ENCODE measurements at places on chromosomes 2 and 18.

DNA sequence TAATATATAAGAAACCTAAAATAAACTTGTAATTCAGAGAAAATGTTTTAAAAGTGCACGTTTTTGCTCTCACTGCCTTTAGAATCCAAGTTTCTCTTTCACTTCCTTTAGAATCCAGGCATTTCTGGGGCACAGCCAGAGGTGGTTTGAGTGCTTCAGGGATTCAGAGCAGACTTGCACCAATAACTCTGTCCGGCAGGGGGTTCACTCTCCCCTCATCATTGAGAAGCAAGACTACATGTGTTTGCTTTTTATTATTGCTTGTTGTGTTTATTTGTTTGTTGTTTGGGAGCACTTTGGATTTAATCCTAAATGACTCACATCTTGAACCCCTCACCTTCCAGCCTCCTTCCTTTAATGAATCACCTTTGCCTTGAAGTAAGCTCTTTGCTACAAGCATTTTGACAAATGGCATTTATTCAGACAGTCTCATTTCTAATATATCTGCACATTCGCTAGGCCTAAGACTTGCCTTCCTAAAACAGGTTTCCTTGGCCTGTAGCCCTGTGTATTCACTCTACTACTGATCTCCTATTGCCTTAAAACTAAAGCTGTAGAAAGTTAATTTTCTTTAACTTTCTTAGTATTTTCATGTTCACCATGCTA lies 233.5 kb upstream of the ATP5MC3 start:
- peak; percentile 21 for DNase-seq

DNA sequence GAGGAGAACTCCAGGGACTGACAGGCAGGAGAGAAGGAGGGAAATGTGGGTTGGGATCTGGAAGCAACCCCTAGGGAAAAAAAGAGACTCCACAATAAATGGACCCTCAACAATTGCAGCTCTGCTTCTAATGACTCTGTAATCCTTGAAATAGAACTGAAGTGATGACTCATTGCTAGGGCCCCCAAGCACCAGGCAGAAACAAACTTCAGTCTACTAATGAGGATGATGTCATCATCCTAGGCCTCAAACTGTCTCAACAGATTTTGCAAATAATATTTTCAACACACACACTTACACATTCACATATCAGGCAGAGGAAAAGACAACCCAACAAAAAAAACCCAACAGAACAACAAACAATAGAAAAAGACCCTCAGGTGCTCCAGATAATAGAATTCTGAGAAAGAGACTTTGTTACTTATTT lies 143.3 kb downstream of the HDAC4 start:
- no peak for DNase-seq

GRCh38 chr2:102037681-102038080 lies 45.9 kb downstream of the IL1R2 start:
- DNase-seq, result no peak

DNA sequence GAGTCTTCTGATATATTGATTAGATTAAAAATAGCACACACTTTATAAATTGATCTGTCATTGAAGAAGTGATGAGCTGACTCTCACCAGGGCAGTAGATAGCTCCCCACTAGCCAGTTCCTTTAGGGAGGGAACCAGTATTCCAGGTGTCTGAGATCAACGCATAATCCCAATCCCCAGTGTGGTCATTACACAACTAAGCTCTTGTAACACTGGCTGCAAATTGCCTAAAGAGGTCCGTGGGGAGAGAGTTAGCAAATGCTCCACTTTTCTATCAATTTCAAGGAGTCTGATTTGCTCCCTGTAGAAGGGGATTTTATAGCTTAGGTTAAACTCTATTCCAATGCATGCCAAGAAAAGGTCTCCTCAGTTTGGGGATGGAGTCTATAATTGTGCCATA lies 7.7 kb downstream of the SLC14A1 start:
- no peak for DNase-seq

DNA sequence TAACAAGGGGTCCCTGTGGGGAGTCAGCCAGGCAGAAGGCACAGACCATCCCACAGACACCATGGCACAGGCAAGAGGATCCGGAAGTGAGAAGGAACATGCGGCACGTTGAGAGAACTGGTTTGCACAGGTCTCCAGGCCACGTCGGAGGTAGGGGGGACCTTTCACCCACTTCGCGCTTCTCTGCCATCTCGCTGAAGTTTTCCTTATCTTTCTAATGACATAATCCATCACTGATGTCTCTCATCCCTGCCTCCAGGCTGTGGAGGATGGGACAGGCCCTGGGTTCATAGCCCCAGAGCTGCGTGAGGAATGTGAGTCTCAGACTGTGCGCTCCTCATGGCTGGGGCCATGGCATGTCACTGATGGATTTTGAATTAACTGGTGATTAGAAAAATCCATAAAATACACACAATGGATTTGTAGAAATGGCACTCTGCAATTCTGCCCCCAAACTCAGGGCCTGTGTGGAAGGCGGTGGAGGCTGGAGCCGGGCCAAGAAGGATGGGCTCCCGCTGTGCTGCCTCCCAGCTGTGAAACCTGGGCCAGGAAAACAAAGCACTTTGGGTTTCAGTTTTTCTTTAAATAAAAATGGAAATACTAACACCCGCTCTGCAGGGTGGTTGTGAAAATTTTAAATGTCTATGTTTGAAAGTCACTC lies 113.3 kb upstream of the ALKAL2 start:
- no peak for DNase-seq

Data from NCI-H748 treated with DMSO at 0.1 percent for 48 hours (cell line).